ENCODE measurements at places on chromosomes 12 and 14. TPM values are rescaled to one million over a fixed set of nuclear protein-coding genes. Genes with fewer than 3 reads are reported as not detected.

The IGFBP6 gene
- 124 TPM for total RNA-seq

The AQP6 gene
- total RNA-seq, result not detected

The LYZ gene
- total RNA-seq, result not detected

The RDH16 gene
- total RNA-seq, result not detected

The KCNJ8 gene
- 13.9 TPM for total RNA-seq

The STAC3 gene
- 0.18 TPM for total RNA-seq

The OAS2 gene
- total RNA-seq, result not detected

The TOMM20L gene
- total RNA-seq, result not detected

The PRB4 gene
- total RNA-seq, result not detected

The PMCH gene
- not detected for total RNA-seq

The RNF41 gene
- total RNA-seq, result 272 TPM

The MYL2 gene
- total RNA-seq, result not detected

The LRP6 gene
- 41.4 TPM for total RNA-seq

The SYCP3 gene
- not detected for total RNA-seq

The KCNK10 gene
- total RNA-seq, result not detected

The DBX2 gene
- total RNA-seq, result not detected

The GPR84 gene
- not detected for total RNA-seq

The ADCY4 gene
- total RNA-seq, result not detected

The MMP14 gene
- 156 TPM for total RNA-seq

The TMEM132D gene
- total RNA-seq, result not detected

The TAS2R46 gene
- 4.7 TPM for total RNA-seq

The REM2 gene
- under 0.01 TPM for total RNA-seq

The GPR33 gene
- not detected for total RNA-seq

The TCL1B gene
- not detected for total RNA-seq

The MANSC4 gene
- total RNA-seq, result not detected

The SNAPC1 gene
- 7.7 TPM for total RNA-seq

The TC2N gene
- total RNA-seq, result under 0.01 TPM

The SLC38A1 gene
- 71.9 TPM for total RNA-seq

The APEX1 gene
- total RNA-seq, result 141 TPM

The RERG gene
- not detected for total RNA-seq

The ENDOU gene
- total RNA-seq, result under 0.01 TPM

The GPR135 gene
- total RNA-seq, result 1.3 TPM

The INHBC gene
- total RNA-seq, result not detected

The DPF3 gene
- 32.8 TPM for total RNA-seq

The ZFHX2 gene
- total RNA-seq, result under 0.01 TPM

The DNAJC22 gene
- total RNA-seq, result 6.7 TPM

The HVCN1 gene
- 1.4 TPM for total RNA-seq

The TAS2R10 gene
- 0.36 TPM for total RNA-seq

The SOAT2 gene
- 0.18 TPM for total RNA-seq

The GRIN2B gene
- not detected for total RNA-seq

The FGF6 gene
- total RNA-seq, result not detected

The KLRD1 gene
- total RNA-seq, result under 0.01 TPM

The GNB3 gene
- total RNA-seq, result 0.72 TPM

The ARMH4 gene
- 4.4 TPM for total RNA-seq

The CNPY2 gene
- 65.2 TPM for total RNA-seq

The LRRK2 gene
- total RNA-seq, result 1.1 TPM

The FLVCR2 gene
- total RNA-seq, result 1.4 TPM

The RIC8B gene
- total RNA-seq, result 16.7 TPM

The DRAM1 gene
- 27.5 TPM for total RNA-seq

The ULK1 gene
- total RNA-seq, result 1.8 TPM

The GPR137C gene
- total RNA-seq, result 0.72 TPM

The KRT79 gene
- total RNA-seq, result not detected

The HOXC12 gene
- not detected for total RNA-seq

The FLRT2 gene
- 11.1 TPM for total RNA-seq

Data from IMR-90 (cell line).